Calu3 (cell line): ENCODE measurements at places on chromosomes 5 and 9. TPM values are rescaled to one million over a fixed set of nuclear protein-coding genes. Genes with fewer than 3 reads are reported as not detected.
A peak's percentile ranks its signal among the peaks of the same experiment; 100 is the strongest.

- DNase-seq = no peak
These were observed 42.9 kb downstream of the ZNF474 start for GRCh38 chr5:122172207-122172606.

DNA sequence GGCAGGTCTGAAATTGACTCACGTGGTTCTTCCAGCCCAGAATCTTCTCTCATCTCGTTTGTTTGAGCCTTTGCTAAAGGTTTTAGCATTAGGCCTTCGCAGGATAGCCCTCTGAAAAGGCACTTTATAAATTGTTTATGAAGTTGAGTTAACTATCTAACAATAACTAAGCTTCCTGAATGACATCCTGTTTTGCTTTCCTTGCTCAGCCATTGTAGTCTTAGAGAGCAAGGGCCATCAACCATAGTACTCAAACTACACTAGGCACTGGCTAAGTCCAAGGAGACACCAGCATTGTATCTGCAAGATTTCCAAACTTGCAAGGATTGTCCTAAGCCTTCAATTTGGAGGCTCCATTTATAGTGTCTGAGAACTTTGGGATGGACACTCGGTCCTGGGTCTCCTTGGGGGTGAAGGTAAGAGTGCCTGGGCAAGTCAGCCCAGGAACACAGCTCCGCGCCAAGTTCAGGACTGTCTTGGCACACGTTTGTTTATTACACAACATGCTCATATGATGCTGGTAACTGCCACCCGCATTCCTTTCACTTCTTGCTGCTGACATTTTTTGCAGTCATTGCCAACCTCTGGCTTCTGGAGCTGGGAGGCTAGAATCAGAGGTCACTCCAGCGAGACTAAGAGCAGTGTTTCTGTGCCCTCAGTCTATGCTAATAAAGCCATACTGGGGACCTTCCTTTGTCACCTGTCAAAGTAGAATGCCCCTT, 151.1 kb downstream of the ESM1 start:
- no peak for DNase-seq

- DNase-seq = no peak
These were observed 23.8 kb downstream of the ANXA2R start for GRCh38 chr5:43016217-43016779.

DNA sequence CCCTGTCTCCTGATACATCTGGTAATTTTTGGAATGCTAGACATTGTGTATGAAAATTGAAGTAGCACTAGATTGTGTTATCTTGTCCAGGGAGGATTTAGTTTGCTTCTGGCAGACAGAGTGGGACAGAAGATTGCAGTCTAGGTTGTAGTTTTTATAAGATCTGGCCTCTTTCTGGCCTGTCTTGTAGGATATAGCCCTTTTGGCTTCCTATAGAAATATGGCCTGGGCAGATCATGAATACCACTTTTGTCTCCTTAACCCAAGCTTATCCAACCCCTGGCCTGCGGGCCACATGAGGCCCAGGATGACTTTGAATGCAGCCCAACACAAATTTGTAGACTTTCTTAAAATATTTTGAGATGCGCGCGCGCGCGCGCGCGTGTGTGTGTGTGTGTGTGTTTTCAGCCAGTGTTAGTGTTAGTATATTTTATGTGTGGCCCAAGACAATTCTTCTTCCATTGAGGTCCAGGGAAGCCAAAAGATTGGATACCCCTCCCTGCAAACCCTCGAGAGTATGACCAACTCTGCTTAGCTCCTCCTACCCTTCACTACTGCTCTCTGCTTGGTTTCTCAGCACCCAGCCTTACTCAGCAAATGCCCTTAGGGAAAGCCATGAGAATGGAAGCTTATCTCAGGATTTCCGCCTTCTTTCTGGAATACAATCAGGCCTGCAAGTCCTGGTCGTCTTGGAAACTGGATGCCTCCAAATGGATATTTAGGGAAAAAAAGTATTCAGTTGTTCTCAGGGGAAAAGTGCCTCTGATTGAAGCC, 26.5 kb downstream of the ANKRD33B start:
- no peak for DNase-seq

- DNase-seq = no peak
These were observed 402.9 kb downstream of the RAB3C start for GRCh38 chr5:58985759-58986158.

- DNase-seq = no peak
These were observed 328.2 kb downstream of the SH3GL2 start for GRCh38 chr9:17906841-17907778.

- no peak for DNase-seq
These were observed 22.1 kb upstream of the SLC25A51 start for GRCh38 chr9:37925786-37926736.

DNA sequence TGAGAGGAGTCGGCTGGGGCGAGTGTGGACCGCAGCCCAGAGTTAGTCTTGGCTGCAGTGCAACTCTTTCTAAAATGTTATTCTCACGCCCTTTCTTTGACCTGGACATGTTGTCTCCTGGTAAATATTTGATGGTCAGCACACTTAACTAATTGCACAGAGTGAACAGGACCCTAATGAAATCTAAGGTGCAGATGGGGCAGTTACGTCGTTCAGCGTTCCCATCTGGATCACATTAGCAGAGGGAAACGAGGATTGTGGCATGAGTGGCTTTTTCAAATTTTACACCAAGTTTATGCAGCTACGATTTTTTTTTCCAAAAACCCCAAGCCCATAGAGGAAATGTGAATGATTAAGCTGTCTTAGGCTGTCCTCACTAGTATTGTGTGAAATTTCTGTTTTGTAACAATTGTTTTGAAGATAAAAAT, 483 bp downstream of the C9orf85 start:
- no peak for DNase-seq

DNA sequence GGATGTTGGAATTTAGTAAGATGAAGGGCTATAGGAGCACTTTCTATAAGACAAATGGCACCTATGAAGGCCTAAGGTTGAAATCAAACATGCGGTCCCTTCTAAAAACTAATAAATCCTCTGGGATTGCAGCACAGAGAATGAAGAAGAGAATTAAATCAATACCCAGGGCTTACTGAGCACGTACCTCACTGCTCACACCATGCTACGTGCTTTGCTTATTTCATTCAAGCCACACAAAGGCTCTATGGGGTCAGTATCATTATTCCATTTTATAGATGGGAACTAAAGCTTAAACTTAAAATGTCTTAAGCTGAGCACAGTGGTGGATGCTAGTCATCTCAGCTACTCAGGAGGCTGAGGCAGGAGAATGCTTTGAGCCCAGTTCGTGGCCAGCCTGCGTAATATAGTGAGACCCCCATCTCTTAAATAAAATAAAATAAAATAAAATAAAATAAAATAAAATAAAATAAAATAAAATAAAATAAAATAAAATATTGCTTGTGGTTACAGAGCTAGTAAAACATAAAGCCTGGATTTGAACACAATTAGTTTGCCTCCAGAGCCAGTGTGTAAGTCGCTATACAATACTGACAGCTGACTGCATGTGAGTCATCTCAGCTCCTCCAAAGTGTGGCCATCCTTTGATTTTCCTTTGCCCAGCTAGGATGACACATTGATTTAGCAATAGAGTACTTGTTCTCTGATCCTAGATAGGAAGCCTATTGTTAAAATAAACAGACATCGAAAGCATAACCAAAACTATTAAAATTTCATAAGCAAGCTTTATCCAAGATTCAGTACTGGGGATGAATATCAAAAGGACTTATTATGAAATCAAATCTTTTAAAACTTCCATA, 20.9 kb upstream of the DPYSL3 start:
- no peak for DNase-seq

DNA sequence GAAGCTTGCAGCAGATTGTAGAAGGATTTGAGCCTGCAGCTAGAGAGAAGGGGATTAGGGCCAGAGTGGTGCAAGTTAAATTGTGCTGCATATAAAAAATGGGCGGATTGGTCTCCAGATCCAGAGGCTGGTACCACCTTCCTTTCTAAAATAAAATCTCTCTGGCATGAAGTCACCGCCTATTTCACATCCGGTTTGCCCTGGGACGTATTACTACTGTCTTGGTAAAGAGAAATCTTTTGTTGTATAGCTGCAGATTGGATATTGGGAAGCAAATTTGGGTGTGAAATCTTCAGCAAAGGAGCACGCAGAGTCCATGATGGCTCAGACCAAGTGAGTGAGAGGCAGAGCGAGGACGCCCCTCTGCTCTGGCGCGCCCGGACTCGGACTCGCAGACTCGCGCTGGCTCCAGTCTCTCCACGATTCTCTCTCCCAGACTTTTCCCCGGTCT, at the start of gene GABRA1:
Gene GABRA1 (plus strand): TSS at position 180 of the 451 bp plus-strand sequence. CDS start 2,691 bp downstream, outside the sequence.
- DNase-seq = no peak

DNA sequence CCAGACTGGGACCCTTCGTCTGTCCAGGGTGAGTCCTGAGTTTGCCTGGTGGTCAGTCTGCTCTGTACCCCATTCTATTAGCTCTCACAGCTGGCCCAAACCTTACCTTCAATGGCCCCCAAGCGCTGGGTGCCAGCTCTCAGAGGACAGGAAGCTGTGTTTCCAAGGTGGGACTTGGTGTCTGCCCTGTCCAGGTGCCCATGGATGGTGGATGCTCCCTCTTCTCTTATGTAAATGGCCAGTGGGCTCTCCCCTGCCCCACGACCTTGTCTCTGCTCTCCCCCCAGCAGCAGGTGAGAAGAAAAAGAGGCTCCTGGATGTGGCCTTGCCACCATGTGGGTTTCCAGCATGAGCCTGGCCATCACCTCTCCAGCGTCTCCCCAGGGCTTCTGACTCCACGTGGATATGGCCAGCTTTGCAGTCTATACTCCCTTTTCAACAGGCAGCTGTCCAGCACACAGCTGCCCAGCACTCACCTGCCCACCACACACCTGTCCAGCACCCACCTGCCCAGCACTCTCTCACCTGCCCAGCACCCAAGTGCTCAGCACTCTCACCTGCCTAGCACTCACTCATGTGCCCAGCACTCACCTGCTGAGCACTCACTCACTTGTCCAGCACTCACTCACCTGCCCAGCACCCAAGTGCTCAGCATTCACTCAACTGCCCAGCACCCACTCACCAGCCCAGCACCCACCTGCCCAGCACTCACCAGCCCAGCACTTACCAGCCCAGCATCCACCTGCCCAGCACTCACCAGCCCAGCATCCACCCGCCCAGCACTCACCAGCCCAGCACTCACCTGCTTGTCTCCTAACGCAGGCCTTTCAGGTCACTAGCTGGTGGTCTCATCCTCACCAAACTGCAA, 136.2 kb upstream of the IRX2 start:
- no peak for DNase-seq

DNA sequence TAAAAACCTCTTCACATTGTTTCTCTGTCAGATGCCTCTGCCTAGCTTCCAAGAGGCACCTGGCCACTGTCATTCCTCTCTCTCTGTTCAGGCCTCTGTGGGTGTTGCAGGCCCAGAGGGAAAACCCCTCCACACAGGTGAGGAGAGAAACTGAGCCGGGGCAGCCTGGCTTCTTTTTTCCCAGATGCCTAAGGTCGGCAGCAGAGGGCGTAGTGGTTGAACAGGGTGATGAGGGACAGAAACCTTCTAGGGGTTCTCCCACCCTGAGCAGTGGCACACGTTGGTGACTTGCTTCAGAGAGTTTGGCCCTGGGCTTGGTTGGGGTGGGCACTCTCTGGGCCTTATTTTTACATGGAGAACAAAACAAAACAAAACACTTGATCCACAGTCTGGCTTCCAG, 12.2 kb downstream of the IL9 start:
- DNase-seq = peak; percentile 25

The GAPVD1 gene
- total RNA-seq = 28.7 and 32.6 TPM in 2 replicates

The MARVELD2 gene
- total RNA-seq = 40.9 and 46.0 TPM in 2 replicates

The SEPTIN8 gene
- total RNA-seq = 40.4 and 48.5 TPM in 2 replicates

The TMEM8B gene
- 2.5 and 3.7 TPM in 2 replicates for total RNA-seq

The ADGRV1 gene
- total RNA-seq = 1.8 and 3.5 TPM in 2 replicates

The CDC20B gene
- not detected in 2 replicates for total RNA-seq

The DOCK8 gene
- 0.15 and 0.50 TPM in 2 replicates for total RNA-seq

The AQP7 gene
- 0.35 and 1.2 TPM in 2 replicates for total RNA-seq

The PTGER4 gene
- total RNA-seq = 28.5 and 28.7 TPM in 2 replicates

The DNLZ gene
- total RNA-seq = 22.5 and 26.4 TPM in 2 replicates
